ENCODE measurements at places on chromosomes 6 and 20.

- DNase-seq, result no peak
Observed at GRCh38 chr20:57223648-57224489, 42.6 kb downstream of the BMP7 start.

GRCh38 chr20:16518784-16519084 is 54.5 kb downstream of the KIF16B start:
- no peak for DNase-seq

DNA sequence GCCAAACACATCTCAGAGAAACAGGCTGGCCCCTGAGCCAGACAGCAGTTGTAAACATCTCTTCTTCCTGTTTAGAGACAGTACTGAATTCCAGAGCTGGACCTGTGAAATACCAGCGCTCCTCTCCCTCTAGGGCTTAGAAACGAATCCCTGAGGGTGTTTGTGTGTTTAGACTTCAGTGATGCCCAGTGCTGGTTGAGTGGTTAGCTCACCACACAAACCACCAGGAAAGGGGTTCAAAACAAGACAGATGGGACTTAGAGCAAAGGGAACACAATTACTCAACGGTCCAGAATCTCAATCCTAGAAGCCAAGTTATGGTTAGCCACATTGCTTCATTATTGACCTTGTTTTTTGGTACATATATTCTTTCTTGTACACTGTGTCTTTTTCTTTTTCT is 108.7 kb upstream of the TMEM170B start:
- DNase-seq, result no peak

DNA sequence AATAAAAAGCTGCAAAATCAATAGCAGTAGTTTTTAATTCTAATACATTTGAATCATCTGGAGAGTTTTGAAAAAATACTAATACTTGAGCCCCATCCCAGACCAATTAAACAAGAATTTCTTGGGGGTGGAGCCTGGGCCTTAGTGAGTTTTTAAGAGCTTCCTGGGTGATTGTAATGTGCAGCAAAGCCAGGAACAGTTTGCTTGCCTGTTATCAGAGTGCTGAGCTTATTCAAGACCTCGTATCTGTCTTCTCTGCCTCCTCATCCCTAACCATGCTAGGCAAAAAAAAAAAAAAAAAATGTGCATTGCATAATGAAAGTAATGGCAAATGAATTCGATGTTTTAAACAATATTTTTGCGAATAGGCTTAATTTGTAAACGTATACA is 36.4 kb upstream of the MYB start:
- no peak for DNase-seq

DNA sequence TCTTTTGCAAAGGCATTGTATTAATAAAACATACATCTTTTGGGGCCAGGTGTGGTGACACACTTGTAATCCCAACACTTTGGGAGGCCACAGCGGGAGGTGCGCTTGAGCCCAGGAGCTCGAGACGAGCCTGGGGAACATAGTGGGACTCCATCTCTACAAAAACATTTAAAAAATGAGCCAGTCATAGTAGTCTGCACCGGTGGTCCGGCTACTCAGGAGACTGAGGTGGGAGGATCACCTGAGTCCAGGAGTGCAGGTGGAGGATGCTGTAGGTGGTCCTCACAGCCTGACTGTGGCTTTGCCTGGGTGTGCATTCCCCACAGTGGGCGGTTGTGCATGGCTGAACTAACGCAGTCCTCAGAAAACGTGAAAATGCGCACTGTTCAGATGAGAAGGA is 162.5 kb downstream of the DLL1 start:
- no peak for DNase-seq

Data from retina (tissue), 1 donor.